ENCODE measurements at places on chromosomes 11 and 22.

DNA sequence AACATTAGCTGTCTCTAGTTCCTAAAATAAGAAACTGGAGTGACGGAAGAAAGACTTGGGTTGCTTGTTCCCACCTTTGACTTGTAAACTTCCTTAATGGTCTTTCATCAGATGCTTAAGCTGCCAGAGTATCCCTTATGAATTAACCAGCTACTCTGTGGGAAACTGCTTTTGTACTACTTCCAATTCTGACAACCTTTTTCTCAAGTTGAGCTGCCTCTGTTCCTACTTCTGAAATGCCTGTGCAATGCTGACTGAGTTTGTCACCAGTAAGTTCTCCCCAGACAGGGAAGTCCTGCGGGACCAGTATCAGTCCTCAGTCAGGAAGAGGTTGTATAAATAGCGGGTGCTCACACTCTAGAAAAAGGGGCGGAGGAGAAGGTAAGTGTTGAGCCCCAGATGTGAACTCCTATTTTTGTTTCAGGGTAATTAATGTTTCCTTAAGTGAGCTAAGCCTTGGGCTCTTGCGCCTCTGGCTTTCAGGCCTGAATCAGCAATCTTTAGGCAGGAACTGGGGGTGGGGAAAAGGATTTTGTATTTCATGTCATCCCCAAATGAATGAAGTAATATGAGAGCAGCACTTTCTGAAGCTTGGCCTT lies 67.2 kb downstream of the CECR2 start:
- DNase-seq: no peak

DNA sequence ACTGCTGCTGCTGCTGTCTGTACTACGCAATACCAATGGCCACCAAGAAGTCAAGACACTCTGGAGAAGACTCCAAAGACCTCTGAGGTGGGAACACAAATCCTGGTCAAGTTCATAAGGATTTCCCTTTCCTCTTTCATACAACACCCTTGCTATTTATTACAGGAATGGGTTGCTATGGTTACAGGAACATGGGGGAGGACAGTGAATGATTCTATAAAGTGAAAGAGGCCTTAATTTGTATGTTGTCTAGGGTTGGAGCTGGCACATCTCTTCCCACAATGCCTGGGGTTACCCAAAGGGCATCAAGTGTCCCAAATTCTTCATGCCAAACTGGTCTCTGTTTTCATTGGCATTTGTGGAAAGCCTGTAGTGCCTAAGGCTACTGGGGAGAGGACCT lies 11.4 kb upstream of the SEC14L3 start:
- no peak for DNase-seq

- no peak for DNase-seq
These were observed 82.5 kb upstream of the DDI1 start for GRCh38 chr11:103953797-103954486.

GRCh38 chr11:35289821-35290220 lies 129.5 kb downstream of the SLC1A2 start:
- no peak for DNase-seq

GRCh38 chr11:84909740-84910139 lies 717.4 kb downstream of the DLG2 start:
- DNase-seq: no peak

GRCh38 chr22:46752988-46753310 lies 9.5 kb upstream of the TBC1D22A start:
- no peak for DNase-seq

DNA sequence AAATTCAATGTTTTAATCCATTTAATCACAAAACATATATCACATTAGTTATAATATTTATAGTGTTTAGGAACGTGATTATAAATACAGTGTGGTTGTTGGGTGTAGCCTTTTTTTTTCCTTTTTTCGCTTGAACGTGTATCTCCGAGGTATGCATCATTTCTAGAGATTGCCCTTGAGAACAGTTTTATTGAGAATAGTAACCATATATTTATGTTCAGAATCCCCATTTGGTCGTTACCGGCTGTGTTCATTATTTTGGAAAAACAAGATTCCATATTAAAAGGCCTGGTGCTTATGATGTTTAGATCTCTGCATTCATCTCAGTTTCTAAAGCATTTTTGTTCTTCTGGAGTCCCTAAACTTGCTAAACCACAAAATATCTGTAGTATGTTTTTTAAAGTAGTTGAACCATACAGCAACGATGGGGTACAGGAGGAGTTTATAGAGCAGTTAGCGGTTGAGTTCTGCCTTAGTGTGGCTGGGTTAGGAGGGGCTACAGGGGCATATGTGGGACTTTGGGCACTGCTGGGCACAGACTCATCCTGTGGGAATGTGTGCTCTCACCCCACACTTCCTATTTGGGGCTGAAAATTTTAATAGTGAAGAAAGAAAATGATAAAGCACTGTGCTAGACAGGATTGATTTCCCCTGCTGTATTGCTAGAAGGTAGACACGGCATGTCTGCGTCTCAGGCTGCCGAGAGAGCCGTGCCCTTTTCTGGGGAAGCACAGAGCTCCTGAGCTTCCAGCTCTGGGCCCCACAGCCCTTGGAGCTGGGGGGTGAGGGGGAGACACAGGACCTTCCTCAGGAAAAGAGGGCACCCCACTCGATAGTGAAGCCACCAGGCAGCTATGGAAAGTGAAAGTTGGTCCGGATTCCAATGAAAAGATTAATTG lies 81.5 kb upstream of the PPARA start:
- no peak for DNase-seq

DNA sequence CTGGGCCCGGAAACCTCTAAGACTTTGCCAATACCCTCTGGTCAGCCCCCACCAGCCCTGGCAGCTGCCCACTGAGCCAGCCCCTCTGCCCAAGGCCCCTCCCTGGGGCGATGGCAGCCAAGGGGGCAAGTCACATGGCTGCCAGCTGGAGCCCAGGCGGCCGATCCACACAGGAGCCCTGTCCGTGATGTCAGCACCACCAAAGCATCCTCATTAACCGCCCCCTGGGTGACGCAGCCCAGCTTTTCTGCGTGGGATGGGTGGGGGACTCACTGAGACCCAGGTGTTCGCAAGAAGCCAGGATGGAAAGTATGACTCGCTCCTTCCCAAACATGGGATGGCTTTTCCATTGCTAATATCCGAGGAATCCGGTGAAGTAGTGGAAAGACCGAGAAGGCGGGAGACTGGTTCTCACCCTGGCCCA lies 46.6 kb upstream of the WNT7B start:
- DNase-seq: no peak

DNA sequence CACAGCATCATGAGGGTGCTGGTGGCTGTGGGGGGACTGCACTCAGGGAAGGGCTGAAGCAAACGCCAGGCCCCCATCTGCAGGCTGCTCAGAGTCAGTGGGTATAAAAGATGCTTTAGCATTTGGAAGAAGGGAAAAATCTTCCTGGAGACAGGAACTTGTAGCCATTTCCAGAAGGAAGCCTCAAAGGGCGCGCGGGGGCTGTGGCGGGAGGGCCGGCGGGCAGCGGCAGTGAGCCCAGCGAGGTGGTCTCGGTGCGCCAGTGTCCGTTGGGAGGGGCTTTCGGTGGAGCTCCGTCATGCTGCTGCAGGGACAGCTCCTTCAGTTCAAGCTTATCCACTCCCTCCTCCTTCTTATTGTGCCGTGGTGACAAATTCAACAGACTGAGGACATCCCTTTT lies 63.0 kb upstream of the PITPNB start:
- DNase-seq: no peak

DNA sequence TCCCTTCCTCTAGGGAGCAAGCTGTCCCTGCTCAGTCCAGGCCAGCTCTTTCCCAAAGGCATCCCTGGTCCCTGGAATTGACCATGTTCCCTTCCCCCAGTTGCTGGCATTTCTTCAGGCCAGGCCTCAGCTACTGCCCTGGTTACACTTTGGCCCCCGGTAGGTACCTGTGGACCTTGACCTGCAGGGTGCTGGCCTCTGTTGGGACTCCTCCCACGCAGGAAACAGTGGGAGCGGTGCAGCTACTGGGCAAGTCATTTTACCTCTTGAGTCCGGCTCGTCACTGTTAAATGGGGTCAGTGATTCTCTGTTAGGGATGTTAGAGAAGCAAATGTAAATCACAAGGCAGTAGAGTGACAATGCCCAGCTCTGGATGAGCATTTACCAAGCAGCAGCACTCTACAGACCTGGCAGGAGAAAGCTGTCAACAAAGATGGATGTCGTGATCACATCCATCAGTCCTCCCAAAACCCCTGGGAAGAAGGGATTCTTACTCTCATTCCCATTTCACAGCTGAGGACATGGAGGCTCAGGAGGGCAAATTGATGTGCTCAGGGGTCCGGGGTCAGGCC lies 16.9 kb downstream of the MYO7A start:
- no peak for DNase-seq

GRCh38 chr11:72292106-72292785 lies 48.3 kb upstream of the PHOX2A start:
- DNase-seq: no peak

DNA sequence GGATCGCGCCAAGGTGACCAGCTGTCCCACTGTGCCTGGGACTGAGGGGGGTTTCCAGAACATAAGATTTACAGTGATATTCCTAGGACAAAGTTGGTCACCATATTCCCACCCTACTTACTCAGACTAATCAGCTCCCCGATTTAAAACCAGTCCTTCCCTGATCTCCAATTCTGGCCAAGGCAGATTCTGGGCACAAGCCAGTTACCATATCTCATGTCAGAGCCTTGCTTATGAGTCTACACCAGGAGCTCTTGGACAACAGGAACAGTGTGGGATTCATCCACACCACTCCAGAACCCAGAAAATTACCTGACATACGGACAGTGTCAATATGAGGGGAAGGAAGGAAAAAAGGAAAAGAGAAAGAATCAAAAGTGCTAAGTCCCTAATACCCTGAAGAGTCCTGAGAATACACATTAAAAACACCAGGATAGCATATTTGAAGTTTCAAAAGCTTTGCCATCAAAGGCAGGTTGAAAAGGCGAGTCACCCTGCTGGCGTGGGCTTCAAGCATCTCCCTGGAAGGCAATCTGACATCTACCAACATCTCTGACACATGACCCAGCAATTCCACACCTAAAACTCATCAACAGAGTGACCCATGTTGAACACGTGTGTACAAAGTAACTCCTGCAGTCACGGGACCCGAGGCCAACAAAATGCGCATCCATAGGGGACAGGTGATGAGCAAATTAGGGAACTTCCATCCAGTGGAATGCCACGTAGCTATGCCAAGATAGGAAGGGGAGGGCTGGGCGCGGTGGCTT lies 8.0 kb upstream of the IL2RB start:
- no peak for DNase-seq

DNA sequence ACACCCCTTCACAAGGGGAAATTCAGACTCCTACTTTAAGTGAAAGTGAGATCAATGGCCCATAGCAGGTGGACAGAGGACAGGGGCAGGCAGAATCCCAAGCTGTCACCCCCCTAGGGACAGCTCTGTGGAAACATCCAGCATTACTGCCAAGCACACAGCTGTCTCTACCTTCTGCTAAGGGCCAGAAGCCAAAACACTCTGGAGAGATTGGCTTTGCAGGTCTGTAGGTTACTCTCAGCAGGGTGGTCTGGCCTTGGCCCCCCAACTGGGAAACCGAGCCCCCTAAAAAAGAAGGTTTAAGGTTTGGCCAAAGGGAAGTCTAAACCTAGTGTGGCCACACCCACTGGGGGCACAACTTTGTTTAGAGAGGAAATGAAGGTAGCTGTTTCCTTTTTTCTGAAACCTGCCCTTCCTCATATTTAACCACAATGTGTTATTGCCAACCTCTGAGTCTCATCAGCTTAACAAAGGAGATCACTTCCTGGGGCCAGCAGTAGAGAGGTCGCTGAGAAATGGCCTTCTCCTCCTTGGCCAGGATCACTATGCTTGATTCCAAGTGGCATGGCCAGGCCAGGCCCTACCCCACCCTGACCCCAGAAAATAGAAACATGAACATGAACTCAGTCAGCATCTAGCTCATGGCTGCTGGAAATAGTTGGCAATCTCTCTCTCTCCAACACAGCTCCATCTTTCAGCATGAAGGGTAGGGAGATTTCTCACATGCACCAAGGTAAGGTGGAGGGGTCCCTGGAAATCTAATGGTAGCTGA lies 25.9 kb upstream of the SCARF2 start:
- peak; percentile 41 for DNase-seq

- no peak for DNase-seq
These were observed 646.8 kb upstream of the CCDC90B start for GRCh38 chr11:83933008-83933407.

GRCh38 chr11:127334466-127334865 lies 333.9 kb upstream of the KIRREL3 start:
- DNase-seq: no peak

GRCh38 chr11:12167061-12168000 lies 56.9 kb downstream of the MICAL2 start:
- no peak for DNase-seq

DNA sequence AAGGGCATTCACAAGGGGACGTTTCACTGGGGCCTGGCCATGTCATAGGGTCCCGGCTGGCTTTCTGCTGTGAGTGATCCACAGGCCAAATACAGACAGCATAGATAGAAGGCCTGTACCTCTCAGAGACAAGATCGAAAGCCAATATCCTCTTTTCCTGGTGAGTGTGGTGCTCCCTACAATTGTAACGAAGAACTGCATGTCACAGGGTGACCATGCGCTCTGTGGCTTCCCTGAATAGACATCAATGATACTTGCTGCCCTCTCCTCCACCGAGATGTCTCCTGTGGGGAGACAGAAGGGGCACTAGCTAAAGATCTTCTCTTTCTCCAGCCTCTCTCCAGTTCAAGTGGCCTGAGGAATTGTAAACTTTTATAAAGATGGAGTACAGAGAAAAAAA lies 226.1 kb upstream of the POU2AF2 start:
- DNase-seq: no peak

GRCh38 chr11:110362971-110363509 lies 66.6 kb upstream of the RDX start:
- no peak for DNase-seq

DNA sequence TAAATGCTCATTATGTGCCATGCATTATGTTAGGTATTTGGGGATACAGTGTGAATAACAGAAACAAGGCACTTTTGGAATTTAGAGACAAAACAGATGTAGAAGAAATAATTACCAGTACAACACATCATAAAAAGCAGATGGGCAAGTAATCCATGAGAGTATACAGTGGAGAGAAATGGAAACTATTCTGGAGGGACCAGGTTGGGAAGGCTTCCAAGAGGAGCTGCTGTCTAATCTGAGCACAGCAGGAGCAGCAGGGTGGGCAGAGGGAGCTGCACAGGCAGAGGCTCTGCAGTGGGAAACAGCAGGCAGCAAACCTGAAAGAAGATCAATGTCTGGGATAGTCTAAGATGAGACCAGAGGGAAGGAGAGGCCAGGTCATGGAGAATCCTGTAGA lies 268.7 kb upstream of the CCDC90B start:
- no peak for DNase-seq

DNA sequence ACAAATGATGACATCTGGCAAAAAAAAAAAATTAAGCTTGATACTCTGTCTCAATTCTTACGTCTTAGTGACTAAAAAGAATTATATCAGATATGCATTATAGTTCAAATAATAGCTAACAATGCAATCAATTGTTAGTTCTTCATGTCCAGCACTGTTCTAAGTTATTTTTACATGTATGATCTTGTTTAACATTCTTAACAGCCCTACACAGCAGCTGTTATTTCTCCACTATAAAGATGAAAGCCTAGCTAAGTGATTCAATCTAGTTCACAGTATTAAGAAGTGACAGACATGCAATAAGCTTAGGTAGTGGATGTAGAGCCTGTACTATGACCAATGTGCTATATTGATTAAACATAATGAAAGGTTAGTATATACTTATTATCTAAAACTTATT lies 4.1 kb downstream of the ZNF214 start:
- no peak for DNase-seq

GRCh38 chr11:74751303-74751702 lies 2.7 kb downstream of the RNF169 start:
- DNase-seq: no peak

GRCh38 chr11:134438542-134439537 lies 26.8 kb upstream of the B3GAT1 start:
- DNase-seq: no peak

Data from GM20000 (cell line).